Central memory CD4-positive, alpha-beta T cell (primary cell): ENCODE measurements at places on chromosomes 13 and 19.
A peak's percentile ranks its signal among the peaks of the same experiment; 100 is the strongest.

DNA sequence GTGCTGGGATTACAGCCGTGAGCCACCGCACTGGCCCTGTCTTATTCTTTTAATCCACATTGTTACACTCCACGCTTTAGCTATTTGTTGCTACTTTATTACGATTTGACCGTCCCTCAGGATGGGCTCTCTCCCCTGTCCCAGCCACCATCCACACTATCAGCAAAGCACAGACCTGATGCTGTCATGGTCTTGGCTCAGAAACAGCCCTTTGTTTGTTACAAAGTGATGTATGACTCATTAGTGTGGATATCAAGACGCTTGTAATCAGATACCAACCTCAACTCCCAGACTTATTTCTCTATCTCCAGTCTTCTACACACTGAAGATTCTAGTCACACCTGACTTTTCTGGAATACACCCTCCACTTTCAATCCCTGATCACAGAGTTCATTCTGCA, 84.6 kb upstream of the FREM2 start:
- no peak for DNase-seq

GRCh38 chr19:15124572-15125231, 17.5 kb downstream of the SYDE1 start:
- peak; percentile 6 for DNase-seq

GRCh38 chr19:43555185-43555770, 20.0 kb downstream of the XRCC1 start:
- DNase-seq: peak; percentile 79

DNA sequence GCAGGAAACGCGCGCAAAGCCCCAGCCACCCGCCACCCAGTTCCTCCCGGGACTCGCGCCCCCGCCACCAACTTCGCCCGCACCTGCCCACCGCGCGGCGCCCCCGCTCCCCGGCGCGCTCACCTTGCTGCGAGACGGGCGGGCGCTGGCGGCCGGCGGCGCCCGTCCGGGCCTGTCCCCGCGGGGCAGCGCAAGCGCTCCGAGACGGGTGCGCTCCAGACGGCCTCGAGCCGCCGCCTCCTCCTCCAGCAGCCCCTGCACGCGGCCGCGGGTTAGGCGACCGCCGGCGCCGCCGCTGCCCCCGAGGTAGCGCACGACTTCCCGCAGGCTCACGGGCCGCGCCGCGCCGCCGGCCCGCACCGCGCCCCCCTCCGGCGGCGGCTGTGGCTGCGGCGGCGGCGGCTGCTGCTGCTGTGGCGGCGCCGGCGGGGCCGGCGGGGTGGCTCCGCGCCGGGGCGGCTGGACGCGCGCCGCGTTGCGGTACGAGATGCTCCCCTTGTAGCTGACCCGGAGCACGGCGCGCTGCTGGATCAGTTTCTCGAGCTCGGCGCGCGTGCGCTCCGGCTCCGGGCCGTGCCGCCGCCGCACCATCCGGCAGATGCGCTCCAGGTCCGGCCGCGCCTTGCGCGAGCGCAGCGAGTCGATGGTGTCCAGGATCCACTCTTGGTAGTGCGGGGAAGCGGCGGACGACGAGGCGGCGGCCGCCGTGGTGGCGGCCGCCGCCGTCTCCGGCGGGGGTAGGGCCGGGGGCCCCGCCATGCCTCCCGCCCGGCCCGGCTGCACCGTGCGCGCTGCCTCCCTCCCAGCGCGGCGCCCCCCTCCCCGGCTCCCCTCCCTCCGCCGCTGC, 666 bp downstream of the SAMD1 start:
- peak; percentile 23 for DNase-seq

DNA sequence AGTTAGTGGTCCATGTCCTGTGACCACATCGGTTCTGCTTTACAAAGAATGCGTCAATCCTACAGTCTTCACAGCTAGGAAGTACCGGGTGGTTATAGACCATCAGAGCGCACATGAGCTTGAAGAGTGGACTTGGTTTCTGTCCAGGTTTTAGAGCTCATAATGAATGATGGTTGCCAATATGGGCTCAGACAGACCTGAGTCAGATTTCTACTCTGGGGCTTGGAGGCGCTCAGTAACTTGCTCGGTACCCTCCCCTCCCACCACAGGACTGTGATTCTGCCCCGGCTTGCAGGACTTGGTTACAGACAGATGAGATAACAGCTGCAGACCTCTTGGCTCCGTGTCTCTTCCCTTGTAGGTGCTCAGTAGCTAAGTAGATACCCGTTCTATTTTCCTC, 284.7 kb downstream of the TSHZ3 start:
- DNase-seq: no peak

DNA sequence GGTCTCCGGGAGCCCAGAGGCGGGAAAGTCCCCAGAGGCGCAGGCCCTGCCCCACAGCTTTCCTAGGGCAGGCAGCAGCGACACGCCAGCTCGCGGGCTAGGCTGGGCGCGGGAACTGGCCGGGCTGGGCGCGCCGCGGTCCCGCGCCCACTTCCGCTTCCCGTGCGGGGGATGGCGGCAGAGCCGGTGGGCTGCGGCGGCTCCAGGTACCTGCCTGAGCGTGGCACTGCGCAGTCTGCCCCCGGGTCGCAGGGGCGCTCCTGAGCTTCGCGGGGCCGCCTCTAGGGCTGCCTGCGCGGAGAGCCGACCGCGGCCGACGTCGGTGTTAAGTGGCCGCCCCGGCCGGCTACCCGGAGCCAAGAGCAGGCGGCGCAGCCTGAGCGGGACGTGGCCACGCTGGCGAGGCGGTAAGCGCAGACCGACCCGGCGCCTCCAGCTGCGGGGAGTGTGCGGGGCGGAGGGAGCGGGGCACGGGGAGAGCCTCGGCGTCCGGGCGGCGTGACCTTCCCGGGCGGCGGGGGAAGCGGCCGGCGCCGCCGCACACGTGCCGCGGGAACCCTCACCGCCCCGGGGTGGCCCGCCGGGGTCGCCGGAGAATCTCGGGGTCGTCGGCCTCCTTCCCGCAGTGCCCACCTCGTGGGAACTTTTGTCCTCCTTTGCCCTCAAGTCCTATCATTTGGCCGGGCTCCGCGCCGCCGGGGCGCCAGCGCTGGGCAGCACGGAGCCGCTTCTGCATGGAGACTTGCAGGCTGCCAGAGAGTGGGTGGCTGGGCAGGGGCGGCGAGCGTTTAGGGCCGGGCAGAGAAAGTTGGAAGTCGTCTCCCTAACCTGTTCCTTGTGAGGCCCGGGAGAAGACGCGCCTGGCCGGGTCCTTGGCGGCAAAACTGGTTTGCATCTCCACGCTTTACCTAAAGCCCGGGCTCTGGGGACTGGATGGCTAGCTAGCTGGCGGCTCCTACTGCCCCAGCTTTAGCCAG, 31.4 kb upstream of the MPHOSPH8 start:
- DNase-seq: no peak
